ENCODE measurements at places on chromosomes 1 and 21. TPM values are rescaled to one million over a fixed set of nuclear protein-coding genes. Genes with fewer than 3 reads are reported as not detected.

CAPN2 gene
- total RNA-seq: 306 TPM

PPIH gene
- 20.0 TPM for total RNA-seq

HSF2BP gene
- total RNA-seq: 0.41 TPM

SPRR5 gene
- not detected for total RNA-seq

FAM163A gene
- not detected for total RNA-seq

BRINP3 gene
- 1.2 TPM for total RNA-seq

LCE1A gene
- total RNA-seq: not detected

NCMAP gene
- 10.7 TPM for total RNA-seq

- DNase-seq: peak; percentile 74
Observed at GRCh38 chr1:46183079-46183847, 7.0 kb upstream of the P3R3URF start.

DNA sequence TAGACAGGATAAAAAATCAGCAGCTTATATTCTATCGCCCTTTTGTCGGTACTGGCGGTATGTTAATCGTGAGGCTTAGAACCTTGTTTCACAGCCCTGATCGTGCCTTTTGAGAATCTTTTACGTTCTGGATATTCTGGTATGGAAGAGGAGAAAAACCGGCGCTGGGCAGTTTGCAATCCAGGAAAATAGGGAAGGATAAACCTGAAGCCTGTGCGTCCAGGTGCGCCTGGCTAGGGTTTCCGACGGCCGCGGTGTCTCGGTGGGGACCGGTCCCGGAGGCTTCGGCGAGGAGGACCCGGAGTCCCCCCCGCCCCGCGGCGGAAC lies 258 bp upstream of the SYPL2 start:
- DNase-seq: no peak

GRCh38 chr1:20029178-20029912 lies 40.6 kb upstream of the PLA2G5 start:
- DNase-seq: no peak

GRCh38 chr1:7811476-7811875 lies 27.4 kb downstream of the PER3 start:
- DNase-seq: no peak

DNA sequence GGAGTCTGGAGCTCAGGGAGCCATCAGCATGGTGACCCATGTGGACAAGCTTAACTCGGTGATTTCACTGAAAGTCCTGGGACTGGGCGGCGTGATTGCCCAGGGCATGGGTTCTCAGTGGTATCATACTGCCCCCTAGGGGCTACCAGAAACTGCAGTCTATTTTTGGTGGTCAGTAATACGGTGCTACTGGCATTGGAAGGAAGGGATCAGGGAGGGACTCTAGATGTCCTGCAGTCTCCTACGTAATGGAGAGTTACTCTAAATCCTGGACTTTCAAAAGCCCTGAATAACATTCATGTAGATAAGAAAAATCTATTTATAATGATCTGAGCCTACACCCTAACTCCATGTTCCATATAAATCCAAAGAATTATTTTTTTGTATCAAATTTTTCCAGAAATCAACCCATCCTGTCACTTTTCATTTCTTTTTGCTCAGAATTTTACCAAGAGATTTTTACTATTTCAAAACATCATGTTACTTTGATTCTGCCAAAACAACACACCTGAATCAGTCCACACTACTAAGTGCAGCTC lies 37.3 kb downstream of the PABPC4 start:
- peak; percentile 73 for DNase-seq

GRCh38 chr21:23534850-23535249 lies 2072.4 kb downstream of the MRPL39 start:
- DNase-seq: no peak

- no peak for DNase-seq
Observed at GRCh38 chr1:1334835-1335234, 3.8 kb downstream of the TAS1R3 start.

DNA sequence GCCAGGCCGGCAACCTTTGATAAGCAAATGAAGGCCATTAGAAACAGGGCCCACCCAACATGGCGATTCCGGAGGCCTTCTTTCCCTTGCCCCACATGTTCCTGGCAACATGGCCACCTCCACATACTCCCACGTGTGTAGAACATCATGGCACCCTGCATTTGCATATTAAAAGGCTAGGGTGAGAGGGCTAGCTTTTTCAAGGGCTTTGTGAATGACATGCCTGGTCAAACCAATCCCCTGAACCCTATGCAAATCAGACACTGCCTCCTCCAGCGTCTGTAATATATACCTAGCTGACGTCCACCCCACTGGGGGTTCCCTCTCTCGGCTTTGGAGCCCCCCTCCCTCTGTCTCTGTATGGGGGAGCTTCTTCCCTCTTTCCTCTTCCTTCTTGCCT lies 1.6 kb downstream of the ADCY10 start:
- no peak for DNase-seq

DNA sequence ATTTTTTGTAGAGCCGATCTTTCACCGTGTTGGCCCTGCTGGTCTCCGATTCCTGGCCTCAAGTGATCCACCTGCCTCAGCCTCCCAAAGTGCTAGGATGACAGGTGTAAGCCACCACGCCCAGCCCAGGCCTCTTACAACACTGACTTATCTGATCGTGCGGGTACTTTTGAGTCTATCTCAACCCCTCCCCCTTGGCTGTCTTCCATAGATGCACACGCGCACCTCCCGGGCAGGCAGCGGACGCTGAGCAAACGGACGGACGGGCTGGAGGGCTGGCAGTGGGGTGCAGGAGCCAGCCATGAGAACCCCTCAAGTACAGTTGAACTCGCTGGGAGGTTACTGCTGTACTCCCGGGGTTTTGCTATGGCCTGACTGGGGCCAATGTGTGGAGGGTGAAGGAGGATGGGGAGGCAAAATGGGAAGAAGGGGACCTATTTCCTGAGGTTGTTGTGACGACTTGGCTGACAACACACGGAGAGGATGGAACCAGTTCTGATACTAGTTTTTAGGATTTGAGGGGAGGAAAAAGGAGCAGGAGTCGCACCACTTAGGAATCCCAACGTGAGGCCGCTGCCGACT lies 959 bp downstream of the CD58 start:
- peak; percentile 80 for DNase-seq

GRCh38 chr1:175480343-175480822 lies 263.0 kb downstream of the TNR start:
- no peak for DNase-seq

- DNase-seq: no peak
Observed at GRCh38 chr1:24178407-24178806, 8.7 kb downstream of the IFNLR1 start.

DNA sequence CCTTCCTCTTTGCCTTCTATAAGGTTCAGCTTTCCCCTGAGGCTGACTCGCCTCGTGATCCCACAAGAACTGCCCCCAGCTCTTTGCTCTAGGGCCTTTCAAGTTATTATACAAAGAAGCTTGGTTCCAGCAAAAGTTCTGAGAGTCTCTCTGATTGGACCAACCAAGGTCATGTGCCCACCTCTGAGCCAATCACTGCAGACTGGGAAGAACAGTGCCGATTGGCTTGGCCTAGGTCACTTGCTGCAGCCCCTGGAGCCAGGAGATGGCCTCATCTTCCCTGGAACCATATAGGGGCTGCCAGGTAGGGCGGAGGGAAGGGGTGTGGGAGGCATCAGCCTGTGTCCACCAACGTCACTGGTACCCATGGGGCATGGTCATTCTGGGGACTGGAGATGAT lies 22.8 kb downstream of the TAS1R2 start:
- DNase-seq: no peak

GRCh38 chr1:169113613-169114119 lies 7.2 kb downstream of the ATP1B1 start:
- no peak for DNase-seq

Measured in upper lobe of right lung (tissue), 1 donor.